ENCODE measurements at places on chromosomes 12 and 14.

DNA sequence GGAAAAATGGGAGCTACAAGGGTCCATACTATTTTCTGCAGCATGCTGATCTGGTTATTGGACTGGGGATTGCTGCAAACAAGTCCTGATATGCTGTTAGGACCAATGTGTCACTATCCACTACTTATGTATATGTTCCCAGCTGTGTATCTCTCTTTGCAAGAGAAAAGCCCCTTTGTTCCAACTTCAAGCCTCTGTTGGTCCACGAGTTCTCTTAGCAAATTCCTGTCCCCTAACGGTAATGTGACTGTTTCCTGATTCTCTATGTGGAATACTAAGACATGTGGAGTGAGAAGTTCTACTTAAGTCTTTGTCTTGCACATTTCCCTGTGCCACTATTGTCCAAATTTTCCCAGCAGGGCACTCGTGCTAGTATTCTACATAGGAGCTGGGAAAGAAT lies 557.7 kb downstream of the FSCB start:
- DNase-seq, result no peak

DNA sequence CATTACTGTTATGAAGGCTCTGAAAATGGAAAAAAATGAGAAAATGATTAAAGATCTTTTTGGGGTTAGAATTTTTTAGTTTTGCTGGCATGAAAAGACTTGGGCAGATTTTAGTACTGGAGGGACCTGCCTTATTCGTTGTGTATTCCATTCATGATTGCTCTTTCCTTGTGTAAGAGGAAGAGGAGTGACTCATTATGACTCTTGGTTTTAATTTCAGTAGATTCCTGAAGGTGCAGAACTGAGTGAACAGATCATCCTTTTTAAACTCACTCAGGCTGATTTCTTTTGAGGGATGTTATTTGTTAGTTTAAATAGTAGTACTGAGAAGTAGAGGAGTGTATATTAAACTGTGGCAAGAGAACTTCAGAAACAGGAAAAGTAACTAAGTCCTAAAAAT lies 41.6 kb downstream of the AKAP6 start:
- DNase-seq, result no peak

DNA sequence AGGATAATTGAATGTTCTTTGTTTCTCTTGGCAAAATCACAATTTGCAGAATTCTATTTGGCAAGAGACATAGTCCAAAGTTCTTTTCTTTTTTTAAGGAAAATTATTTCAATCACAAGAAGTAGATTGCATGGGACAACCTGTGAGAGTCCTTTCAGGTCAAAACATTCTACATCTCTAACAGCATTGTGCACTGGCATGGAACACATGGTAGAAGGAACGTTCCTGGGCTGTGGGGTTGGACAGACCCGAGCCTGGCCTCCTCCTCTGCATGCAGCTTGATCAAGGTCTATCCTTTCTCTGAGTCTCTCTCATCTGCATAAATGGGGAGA lies 88.6 kb upstream of the CPSF6 start:
- no peak for DNase-seq

DNA sequence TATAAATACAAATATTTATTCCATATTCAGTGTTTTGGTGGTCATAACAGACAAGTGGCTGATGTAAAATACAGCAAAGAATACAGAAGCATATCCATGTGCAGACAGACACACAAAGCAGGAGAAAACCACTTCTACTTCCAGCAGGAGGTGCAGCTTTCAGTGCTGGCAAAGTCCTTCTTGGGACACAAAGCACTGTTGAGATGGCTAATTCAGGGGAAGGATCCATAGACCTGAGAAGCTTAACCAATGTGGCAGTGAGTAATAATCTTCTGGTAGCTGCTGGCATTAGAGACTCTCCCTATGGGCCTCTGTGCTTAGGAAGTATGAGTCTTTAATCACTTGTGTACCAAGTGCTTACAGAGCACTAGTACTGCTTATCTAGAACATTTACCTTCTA lies 26.8 kb downstream of the AMN1 start:
- no peak for DNase-seq

DNA sequence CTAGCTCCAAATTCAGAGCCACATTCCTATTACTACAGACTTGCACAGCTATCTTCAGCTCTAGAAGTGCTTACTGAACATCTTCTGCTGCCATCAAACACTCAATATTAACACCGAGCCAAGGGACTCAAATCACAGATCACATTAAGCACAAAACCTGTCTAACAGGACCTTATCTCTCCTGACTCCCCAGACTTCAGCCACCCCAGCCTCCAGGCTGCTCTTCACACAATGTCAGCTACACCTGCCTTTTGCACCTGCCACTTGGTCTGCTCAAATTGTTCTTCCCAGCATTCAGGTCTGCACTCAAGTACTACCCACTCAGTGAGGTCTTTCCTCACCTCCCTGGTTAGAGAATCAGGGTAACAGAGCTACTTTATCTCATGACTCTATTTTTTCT lies 57.1 kb downstream of the GALC start:
- DNase-seq, result no peak

Measured in stimulated activated CD4-positive, alpha-beta T cell treated with anti-CD3 and anti-CD28 coated beads, Interleukin-15, amount 100 ng/mL, for 24 hours (primary cell).